ENCODE measurements at places on chromosomes 12 and 14. TPM values are rescaled to one million over a fixed set of nuclear protein-coding genes. Genes with fewer than 3 reads are reported as not detected.

GRCh38 chr12:76945867-76946266 lies 67.0 kb upstream of the CSRP2 start:
- H3K27ac ChIP-seq: no peak overlapping the region
- H3K27me3 ChIP-seq: no peaks in the 10 kb centered on the region
- no peaks in the 10 kb centered on the region for H3K4me1 ChIP-seq
- H3K4me3 ChIP-seq: no peak overlapping the region

DNA sequence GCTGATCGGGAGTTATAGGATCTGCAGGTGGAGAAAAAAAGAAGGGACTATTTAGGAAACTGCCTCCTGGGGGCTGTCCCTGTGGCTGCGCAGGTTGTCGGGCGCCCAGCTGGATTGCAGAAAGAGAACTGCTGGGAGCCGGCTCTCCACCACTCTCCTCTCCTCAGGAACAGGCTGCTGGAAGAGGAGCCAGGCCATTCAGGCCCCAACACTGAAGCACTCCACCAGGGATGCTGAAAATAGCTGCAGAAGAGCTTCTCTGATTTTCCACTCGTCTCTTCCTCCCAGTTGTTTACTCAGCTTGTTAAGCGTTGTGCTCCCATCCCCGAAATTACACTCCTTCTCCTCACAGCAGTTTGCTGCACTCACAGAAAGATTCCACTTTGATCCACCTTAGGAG lies 347.3 kb downstream of the GLT1D1 start:
- H3K36me3 ChIP-seq: no peaks in the 10 kb centered on the region
- no peak overlapping the region for H3K27ac ChIP-seq
- no peak overlapping the region for H3K4me3 ChIP-seq
- H3K27me3 ChIP-seq: no peaks in the 10 kb centered on the region
- DNase-seq: no peak

The DHRS4L2 gene
- total RNA-seq: 32.5 TPM

GRCh38 chr12:119115296-119115905 lies 63.3 kb upstream of the HSPB8 start:
- no peak overlapping the region for H3K4me3 ChIP-seq
- H3K36me3 ChIP-seq: no peaks in the 10 kb centered on the region
- no peaks in the 10 kb centered on the region for H3K27me3 ChIP-seq
- peak; percentile 39 for DNase-seq
- no peaks in the 10 kb centered on the region for H3K4me1 ChIP-seq

GRCh38 chr12:32240831-32241230 lies 134.2 kb downstream of the BICD1 start:
- no peak for DNase-seq
- H3K27ac ChIP-seq: no peak overlapping the region
- H3K4me3 ChIP-seq: no peak overlapping the region
- H3K36me3 ChIP-seq: no peaks in the 10 kb centered on the region

The CAPZA3 gene
- total RNA-seq: not detected

The GPRC5D gene
- total RNA-seq: 0.27 TPM

GRCh38 chr14:63524537-63525155 lies 18.5 kb downstream of the PPP2R5E start:
- peak overlapping the region; percentile 86 for H3K27ac ChIP-seq
- H3K36me3 ChIP-seq: no peaks in the 10 kb centered on the region
- peak; percentile 83 for DNase-seq
- H3K27me3 ChIP-seq: no peaks in the 10 kb centered on the region

DNA sequence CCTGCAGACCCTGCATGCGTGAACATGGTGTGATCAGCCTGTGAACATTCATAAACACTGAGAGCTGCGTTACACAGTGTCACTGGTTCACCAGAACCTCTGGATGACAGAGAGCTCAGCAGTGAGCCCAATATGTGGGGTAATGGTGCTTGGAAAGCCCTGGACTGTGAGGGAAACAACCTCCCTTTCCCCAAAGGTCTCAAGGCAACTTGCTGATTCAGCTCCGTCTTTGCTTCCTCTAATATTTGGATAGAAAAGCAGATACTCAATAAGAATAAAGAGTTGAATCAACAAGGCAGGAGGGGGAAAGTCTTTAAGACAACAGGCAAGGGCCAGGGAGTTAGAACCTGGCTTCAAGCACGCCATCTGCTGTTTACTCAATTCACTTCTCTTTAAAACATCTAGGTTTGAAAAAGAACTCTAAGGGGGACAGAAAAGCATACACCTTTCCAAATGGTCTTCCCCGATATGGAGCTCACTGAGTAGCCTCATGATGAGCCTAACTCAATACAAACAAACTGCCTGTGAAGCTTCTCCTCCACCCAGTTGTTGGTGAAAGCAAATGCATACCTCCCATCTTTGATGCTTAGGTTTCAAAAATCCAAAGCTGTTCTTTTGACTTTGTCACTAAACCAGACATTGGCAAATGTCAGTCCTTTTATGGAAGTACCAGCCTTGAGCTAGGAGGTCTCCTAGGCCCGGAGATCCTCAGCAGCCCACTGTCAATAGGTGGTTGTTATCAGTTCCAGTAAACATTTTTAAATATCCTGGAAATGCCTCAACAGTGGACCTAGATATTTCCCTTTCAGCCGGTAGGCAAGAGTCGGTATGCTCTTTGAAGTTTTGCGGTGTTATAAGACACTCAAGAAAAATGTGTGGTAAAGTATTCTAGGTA lies 76.1 kb downstream of the SAMD4A start:
- no peaks in the 10 kb centered on the region for H3K27me3 ChIP-seq
- H3K4me1 ChIP-seq: no peaks in the 10 kb centered on the region
- no peak for DNase-seq
- H3K4me3 ChIP-seq: no peak overlapping the region
- H3K27ac ChIP-seq: no peak overlapping the region

GRCh38 chr14:101527987-101528386 lies 33.3 kb upstream of the DIO3 start:
- H3K27ac ChIP-seq: no peak overlapping the region
- H3K4me1 ChIP-seq: no peaks in the 10 kb centered on the region
- H3K4me3 ChIP-seq: no peak overlapping the region
- H3K36me3 ChIP-seq: no peaks in the 10 kb centered on the region
- DNase-seq: no peak
- no peaks in the 10 kb centered on the region for H3K27me3 ChIP-seq

GRCh38 chr12:52495389-52495788 lies 2.3 kb upstream of the KRT6A start:
- H3K36me3 ChIP-seq: no peaks in the 10 kb centered on the region
- H3K27me3 ChIP-seq: no peaks in the 10 kb centered on the region
- H3K4me1 ChIP-seq: no peaks in the 10 kb centered on the region

DNA sequence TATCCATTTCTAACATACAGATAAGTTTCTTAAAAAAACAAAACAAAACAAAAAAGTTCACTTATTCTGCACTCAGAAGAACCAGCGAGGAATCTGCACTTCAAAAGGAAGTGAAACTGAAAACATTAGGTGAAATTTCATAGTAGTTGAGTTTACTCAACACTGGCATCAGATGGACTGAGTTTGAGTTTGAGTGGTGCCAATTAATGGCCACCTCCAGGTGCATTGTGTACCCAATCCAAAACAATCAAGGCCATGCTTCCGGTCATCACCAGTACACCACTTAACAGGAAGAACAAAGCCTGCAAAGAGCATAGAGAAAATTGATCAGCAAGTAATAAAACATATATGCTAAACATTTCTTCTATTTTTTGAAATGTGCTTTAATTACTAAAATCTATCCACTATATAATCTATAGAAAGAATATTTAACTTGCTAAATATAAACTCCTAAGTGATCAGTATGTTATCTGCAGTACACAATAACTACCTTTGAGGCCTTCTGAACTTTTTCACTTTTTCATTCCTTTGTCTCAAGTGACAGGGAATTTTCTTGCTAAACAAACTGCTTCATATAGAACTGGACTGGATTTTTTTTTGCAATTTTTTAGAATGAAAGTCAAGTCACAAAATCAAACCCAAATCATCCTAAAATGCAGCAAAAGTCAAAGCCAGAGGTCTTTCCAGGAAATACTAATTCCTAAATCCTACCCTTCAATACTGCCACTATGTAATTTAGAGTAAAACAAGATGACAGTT lies 11.5 kb downstream of the SLC38A2 start:
- H3K27me3 ChIP-seq: no peaks in the 10 kb centered on the region
- no peak overlapping the region for H3K27ac ChIP-seq
- H3K4me3 ChIP-seq: no peak overlapping the region
- H3K36me3 ChIP-seq: peaks cover 35% of the 10 kb centered on the region

The ASB2 gene
- 1.3 TPM for total RNA-seq

- no peaks in the 10 kb centered on the region for H3K4me1 ChIP-seq
- no peak overlapping the region for H3K4me3 ChIP-seq
- no peaks in the 10 kb centered on the region for H3K27me3 ChIP-seq
- no peaks in the 10 kb centered on the region for H3K36me3 ChIP-seq
- no peak for DNase-seq
These were observed 117.6 kb downstream of the CRADD start for GRCh38 chr12:93794738-93795137.

The ORAI1 gene
- total RNA-seq: 14.6 TPM

The AICDA gene
- total RNA-seq: not detected

The FAM161B gene
- 3.0 TPM for total RNA-seq

- no peaks in the 10 kb centered on the region for H3K27me3 ChIP-seq
- no peaks in the 10 kb centered on the region for H3K4me1 ChIP-seq
- H3K27ac ChIP-seq: no peak overlapping the region
These were observed 90.0 kb upstream of the CLMN start for GRCh38 chr14:95409477-95410272.

DNA sequence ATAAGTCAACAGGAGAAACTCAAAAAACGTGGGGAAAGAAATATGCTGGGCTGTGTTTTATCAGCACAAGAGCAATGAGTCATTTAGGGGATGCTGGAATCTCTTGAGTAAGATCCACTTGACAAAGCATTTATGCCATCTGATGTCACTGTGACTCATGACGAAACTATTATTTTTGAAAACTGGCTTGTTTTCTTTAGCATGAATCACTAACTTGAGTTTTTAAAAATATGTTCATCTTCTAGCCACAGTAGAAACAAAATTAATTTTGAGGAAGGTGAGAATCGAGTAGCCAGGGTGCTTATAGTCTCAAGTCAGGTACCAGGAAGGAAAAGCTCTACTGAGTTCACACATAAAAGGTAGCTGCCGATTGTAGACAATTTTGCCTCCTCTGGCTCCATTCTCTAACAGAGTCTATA lies 456.2 kb upstream of the MGAT4C start:
- H3K36me3 ChIP-seq: no peaks in the 10 kb centered on the region
- no peak overlapping the region for H3K4me3 ChIP-seq
- no peak for DNase-seq
- no peaks in the 10 kb centered on the region for H3K27me3 ChIP-seq
- H3K4me1 ChIP-seq: no peaks in the 10 kb centered on the region

The LRRK2 gene
- 1.7 TPM for total RNA-seq

The TMEM52B gene
- not detected for total RNA-seq

- no peak overlapping the region for H3K27ac ChIP-seq
- no peak overlapping the region for H3K4me3 ChIP-seq
- H3K4me1 ChIP-seq: no peaks in the 10 kb centered on the region
- no peaks in the 10 kb centered on the region for H3K27me3 ChIP-seq
- no peak for DNase-seq
These were observed 309.2 kb downstream of the PAWR start for GRCh38 chr12:79381248-79382208.

- no peaks in the 10 kb centered on the region for H3K27me3 ChIP-seq
- no peaks in the 10 kb centered on the region for H3K36me3 ChIP-seq
- DNase-seq: no peak
- H3K4me3 ChIP-seq: no peak overlapping the region
- peaks cover 8% of the 10 kb centered on the region for H3K4me1 ChIP-seq
These were observed 56.1 kb upstream of the FBRSL1 start for GRCh38 chr12:132433641-132434395.

GRCh38 chr14:50624447-50624846 lies 43.7 kb downstream of the SAV1 start:
- no peaks in the 10 kb centered on the region for H3K36me3 ChIP-seq
- no peak overlapping the region for H3K27ac ChIP-seq
- no peak overlapping the region for H3K4me3 ChIP-seq
- H3K27me3 ChIP-seq: no peaks in the 10 kb centered on the region
- DNase-seq: no peak

The NINJ2 gene
- total RNA-seq: 2.1 TPM

GRCh38 chr12:70772836-70773235 lies 135.6 kb upstream of the PTPRB start:
- H3K4me1 ChIP-seq: no peaks in the 10 kb centered on the region
- DNase-seq: no peak
- no peaks in the 10 kb centered on the region for H3K27me3 ChIP-seq

GRCh38 chr14:60944204-60944603 lies 36.7 kb downstream of the TRMT5 start:
- no peak for DNase-seq
- no peaks in the 10 kb centered on the region for H3K27me3 ChIP-seq
- no peaks in the 10 kb centered on the region for H3K4me1 ChIP-seq
